A549 treated with Hydrocortisone at 1 μM for 4 hours (cell line): ENCODE measurements at places on chromosomes 1 and 21. TPM values are rescaled to one million over a fixed set of nuclear protein-coding genes. Genes with fewer than 3 reads are reported as not detected.

The KPNA6 gene
- 13.9 to 20.7 TPM (median 14.9 TPM) in 5 replicates for total RNA-seq

The TIE1 gene
- total RNA-seq, result 0.02 to 0.15 TPM in 2 of 5 replicates, not detected in the others

The MMP23B gene
- 0.33 to 0.79 TPM (median 0.50 TPM) in 5 replicates for total RNA-seq

The INAVA gene
- total RNA-seq, result 39.8 to 52.8 TPM (median 45.0 TPM) in 5 replicates

The TSACC gene
- 1.7 to 2.8 TPM (median 2.1 TPM) in 5 replicates for total RNA-seq

The SMIM1 gene
- 0.41 to 1.5 TPM (median 0.71 TPM) in 5 replicates for total RNA-seq

The NKAIN1 gene
- 0.95 to 1.6 TPM (median 1.1 TPM) in 5 replicates for total RNA-seq

The PPIAL4G gene
- not detected in 5 replicates for total RNA-seq

The HSPA6 gene
- 1.4 to 7.1 TPM (median 1.8 TPM) in 5 replicates for total RNA-seq

The CD1B gene
- total RNA-seq, result not detected in 5 replicates

The IRF6 gene
- total RNA-seq, result 0.15 to 0.18 TPM (median 0.18 TPM) in 5 replicates

The PMF1 gene
- 47.7 to 63.9 TPM (median 60.3 TPM) in 5 replicates for total RNA-seq

The DDX59 gene
- 11.0 to 15.8 TPM (median 13.2 TPM) in 5 replicates for total RNA-seq

The CLCA1 gene
- 0.03 TPM in 1 of 5 replicates, not detected in the others for total RNA-seq

The LMOD1 gene
- not detected in 5 replicates for total RNA-seq
